Brain (organoid and tissue), 16 donors: ENCODE measurements at places on chromosomes 6 and 20.

DNA sequence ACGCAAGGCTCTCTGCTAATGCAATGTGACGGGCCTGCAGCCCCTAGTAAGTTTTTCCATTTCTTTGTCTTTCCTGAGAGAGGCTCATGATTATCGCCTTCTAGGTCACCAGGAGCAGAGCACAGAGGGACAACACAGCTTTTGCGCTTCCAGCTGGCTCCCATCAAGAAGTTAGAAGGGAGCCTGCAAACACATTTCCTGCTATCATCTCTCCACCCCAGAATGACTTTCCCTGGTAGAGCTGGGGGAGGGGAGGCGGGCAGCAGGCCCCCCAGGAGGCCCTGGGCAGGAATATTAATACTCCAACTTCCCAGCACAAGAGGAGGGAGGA, 35.7 kb upstream of the CCDC167 start:
- DNase-seq: no peak

DNA sequence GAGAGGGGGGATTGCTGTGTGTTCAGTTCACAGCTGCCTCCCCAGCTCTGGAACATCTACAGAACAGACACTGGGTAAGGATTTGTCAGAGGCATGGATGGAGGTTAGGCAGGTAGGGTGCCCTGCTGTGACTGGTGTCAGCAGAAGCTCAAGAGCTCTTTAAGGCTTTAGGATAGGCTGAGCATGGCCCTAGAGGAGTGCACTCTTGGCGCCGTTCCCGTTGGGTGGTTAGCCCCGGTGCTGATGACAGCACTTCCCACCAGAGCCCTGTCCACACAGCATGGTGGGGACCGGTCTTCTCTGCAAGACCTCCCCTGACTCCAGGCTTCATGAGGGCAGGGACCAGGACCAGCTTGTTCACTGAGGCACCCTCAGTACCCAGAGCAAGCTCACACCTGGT, 262.0 kb downstream of the BMP7 start:
- no peak for DNase-seq

DNA sequence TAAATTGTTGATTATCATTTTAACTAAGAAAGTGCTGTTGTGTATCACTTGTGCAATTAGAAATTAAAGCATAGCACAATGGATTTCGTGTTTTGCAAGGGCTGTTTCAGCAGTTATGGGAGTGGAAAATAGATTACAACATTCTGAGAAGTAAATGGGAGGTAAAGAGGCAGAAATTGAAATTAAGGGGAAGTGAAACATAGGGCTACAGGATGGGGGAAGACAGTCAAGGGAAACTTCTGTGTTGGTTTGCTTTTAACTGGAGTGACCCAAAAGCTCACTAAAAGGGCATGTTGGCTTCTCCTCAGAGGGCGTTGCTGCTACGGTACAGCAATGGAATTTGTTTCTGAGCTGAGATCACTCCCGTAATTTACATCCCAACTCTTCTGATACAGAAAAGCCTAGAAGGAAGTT, 147.5 kb downstream of the BCAS1 start:
- no peak for DNase-seq

GRCh38 chr6:108563292-108563691, 2.6 kb downstream of the FOXO3 start:
- no peak for DNase-seq

DNA sequence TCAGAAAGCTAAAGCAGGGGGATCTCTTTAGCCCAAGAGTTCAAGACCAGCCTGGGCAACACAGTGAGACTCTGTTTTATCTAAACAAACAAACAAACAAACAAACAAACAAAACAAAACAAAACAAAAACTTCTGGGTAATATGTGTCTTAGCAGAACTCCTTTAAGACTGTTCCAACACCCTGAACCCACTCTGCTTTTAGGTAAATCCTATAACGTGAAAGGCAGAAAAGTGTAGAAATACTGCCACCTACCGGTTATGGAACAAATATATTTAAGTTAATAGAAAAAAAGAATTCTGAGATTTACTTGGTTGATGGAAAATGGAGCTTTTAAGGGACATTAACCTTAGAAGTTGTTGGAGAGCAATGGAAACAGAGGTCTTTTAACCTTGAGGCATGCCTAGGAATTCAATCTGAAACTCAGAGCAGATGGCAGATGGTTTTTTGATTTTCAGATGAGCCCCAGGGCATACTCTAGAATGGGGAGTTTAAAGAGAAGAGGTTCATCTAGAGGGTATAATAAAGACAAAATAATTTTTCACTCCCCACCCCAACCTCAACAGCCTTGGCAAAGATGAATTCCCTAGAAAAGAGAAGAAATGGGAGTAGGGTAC, 38.5 kb downstream of the SOD2 start:
- DNase-seq: peak; percentile 84

DNA sequence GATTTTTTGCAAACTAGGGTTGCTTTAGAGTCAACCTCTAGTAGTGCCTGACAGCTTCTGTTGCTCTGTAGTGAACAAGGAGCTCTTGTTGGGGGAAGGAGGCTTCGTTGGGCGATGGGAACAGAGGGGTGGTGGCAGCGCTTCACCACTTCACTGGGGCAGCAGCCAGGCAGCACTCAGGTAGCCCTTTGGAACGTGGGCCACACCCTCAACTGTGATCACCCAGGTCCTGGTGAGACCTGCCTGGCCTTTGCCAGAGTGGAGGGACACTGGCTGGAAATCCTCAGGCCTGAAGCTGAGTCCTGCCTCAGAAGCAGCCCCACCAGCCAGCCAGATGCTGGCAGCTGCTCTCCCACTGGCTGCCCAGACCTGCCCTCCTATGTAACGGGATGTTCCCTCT, 10.4 kb upstream of the EDN3 start:
- DNase-seq: no peak
